ENCODE measurements at places on chromosomes 13 and 19.

DNA sequence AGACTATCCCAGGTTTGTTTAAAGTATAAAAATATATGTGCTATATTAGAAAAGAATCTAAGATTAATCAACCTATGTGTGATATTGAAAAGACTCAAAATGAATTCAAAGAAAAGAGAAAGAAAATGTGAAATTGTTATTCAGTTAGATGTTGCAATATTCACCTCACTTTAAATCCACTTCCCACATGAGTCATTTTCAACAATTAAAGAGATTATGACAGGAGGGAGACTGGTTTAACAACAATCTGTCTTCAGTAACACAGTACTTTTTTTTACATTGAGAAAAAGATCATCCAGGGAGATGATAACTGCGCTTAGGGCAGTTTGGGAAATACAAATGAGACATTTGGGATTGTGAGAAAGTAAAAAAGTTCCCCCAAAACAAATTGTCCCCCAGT is 1246.2 kb downstream of the SLITRK1 start:
- DNase-seq, result no peak

DNA sequence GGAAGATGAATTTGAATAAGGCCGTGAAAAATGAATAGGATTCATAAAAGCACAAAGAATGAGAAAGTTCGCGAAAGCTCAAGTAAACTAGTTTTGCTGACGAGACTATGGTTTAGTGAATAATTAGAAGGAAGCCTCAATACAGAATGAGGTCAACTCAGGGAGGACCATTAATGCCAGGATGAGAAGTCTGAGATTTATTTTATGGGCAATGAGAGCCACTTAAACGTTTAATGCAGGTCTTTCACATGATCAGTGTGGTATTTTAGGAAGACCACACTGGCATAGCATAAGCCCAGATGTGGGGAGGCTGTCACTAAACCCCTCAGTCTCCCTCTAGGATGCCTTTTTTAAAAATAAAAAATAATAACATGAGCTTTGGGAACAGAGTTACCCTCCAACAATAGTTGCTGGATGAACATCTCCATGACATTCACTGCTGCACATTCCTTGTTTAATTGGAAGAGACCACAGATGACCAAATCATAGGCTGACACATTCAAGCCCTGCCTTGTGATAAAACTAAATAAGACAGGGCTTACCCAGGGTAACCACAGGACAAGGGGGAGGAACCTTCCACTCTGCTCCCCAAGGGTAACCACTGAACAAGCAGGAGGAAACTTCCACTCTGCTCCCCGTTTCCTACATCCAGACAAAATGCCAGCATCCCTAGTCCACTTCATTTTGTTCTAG is 43.6 kb upstream of the LSM14A start:
- no peak for DNase-seq

DNA sequence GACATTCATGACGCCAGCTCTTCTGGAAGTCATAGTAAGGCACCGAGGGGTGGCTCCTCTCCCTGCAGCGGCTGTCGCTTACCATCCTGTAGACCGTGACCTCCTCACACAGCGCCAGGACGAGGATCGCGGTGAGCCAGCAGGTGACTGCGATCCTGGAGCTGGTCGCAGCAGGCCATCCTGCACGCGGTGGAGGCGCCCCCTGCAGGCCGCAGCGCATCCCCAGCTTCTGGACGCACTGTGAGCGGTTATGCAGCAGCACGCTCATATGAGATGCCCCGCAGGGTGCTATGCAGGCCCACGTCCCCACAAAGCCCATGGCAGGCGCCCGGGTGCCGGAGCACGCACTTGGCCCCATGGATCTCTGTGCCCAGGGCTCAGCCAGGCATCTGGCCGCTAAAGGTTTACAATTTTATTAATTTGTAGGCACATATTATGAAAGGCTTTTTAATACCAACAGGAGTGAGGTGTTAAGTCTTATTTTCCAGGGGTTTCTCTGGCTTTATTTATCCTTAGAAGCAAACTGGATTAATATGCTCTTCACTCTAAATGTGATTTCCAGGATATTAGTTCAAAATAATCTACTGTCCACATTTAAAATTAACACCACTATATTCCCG is 35.6 kb upstream of the PSPC1 start:
- peak; percentile 4 for DNase-seq

GRCh38 chr13:24905242-24905641 is 141.3 kb downstream of the RNF17 start:
- DNase-seq, result no peak

GRCh38 chr13:20503088-20504083 is 22.3 kb downstream of the CRYL1 start:
- no peak for DNase-seq

- no peak for DNase-seq
Measured at GRCh38 chr13:92418818-92419412, 807.7 kb upstream of the GPC6 start.

- no peak for DNase-seq
Measured at GRCh38 chr19:18969931-18970659, 29.1 kb upstream of the HOMER3 start.

All from NCI-H1930 (cell line).